ENCODE measurements at places on chromosomes 5 and 9.
A peak's percentile ranks its signal among the peaks of the same experiment; 100 is the strongest.

- no peak for DNase-seq
These were observed 192.3 kb downstream of the PALM2AKAP2 start for GRCh38 chr9:109972026-109972882.

DNA sequence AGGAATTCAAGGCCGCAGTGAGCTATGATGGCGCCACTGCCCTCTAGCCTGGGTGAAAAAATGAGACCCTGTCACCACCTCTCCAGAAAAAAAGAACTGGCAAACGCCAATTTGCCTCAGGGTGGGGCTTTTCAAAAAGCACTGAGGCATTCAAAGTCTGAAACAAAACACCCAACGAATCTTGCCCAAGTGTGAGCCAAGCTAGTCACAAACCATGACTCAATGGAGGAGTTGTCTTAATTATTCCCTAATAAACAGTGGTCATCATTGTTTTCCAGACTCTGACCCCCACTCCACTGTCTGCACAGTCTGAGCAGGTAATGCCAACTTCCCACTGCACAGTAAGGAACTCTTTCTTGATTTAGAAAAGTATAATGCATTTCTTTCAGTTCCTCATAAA is 16.8 kb downstream of the FRMD3 start:
- DNase-seq = no peak

DNA sequence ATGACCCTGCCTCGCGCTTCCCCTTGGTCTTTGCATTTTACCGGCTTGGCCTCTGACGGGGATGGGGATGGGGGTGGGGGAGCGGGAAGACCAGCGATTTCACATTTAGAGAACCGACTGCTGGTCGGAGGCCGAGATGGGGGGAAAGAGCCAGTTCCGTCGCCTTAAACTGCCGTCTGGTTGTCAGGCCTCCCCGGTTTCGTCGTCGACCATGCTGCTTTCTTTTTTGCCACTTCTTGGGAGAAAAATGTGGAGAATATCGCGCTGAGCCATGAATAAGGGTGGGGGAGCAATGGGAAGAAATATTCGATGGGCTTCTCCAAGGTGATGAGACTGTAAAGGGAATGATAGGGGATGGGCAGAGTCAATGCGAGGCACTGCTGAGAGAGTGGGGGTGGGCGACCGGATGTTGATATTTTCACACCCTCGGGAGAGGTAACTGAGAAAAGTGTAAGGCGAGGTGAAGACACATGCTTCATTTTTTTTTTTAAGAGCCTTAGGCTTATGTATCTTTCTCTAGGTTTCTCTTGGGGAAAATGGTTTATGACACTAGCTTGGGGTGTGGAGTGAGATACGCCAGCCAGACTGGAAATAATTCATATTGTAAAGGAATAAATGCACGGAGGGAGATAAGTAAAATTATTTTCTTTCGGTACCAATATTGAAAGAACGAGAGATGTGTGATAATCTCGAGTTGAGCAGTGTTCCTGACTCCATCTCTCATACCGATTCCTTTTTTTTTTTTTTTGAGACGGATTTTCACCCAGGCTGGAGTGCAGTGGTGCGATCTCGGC is 1.1 kb downstream of the KIF2A start:
- peak; percentile 33 for DNase-seq

GRCh38 chr9:96253059-96253696 is 48.8 kb downstream of the HSD17B3 start:
- no peak for DNase-seq

- DNase-seq = no peak
These were observed 10.5 kb upstream of the SMIM32 start for GRCh38 chr5:136203303-136203922.

GRCh38 chr5:50768634-50769033 is 102.2 kb downstream of the PARP8 start:
- DNase-seq = no peak

GRCh38 chr9:36897478-36897877 is 136.6 kb downstream of the PAX5 start:
- DNase-seq = no peak

- no peak for DNase-seq
These were observed 261.6 kb downstream of the NFIB start for GRCh38 chr9:14052359-14052758.

- DNase-seq = no peak
These were observed 39.8 kb upstream of the TLR4 start for GRCh38 chr9:117664419-117664818.

- no peak for DNase-seq
These were observed 213.1 kb downstream of the RFK start for GRCh38 chr9:76181020-76181641.

- no peak for DNase-seq
These were observed 33.2 kb downstream of the C9orf50 start for GRCh38 chr9:129587487-129588262.

GRCh38 chr9:16801871-16802466 is 68.5 kb downstream of the BNC2 start:
- DNase-seq = no peak

DNA sequence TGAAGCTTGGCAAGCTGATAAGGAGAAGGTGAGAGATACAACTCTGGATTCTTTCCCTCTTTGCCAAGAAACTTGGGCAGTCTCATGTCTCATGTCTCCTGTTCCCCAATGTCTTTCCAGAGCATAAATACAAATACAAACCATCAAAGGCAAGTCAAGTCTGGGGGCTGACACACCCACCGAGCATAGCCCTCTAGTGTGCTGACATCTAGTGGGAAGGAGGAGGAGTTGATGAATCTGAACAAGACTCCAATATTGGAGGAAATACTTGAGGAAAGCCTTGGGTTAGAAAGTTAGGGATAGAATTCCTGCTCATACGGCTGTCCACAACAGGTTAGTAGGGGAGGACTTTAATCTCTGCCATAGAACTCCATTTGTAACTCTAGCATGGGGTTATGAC is 8.6 kb downstream of the MLANA start:
- DNase-seq = no peak

- DNase-seq = no peak
These were observed 357.8 kb downstream of the TMEM167A start for GRCh38 chr5:82719368-82719767.

- no peak for DNase-seq
These were observed 209.5 kb downstream of the MEF2C start for GRCh38 chr5:88673253-88674105.

GRCh38 chr5:136994154-136994553 is 505.0 kb downstream of the SPOCK1 start:
- no peak for DNase-seq

GRCh38 chr5:60842871-60843385 is 1.1 kb downstream of the ELOVL7 start:
- no peak for DNase-seq

GRCh38 chr5:150879358-150879757 is 25.4 kb downstream of the ZNF300 start:
- no peak for DNase-seq
